ENCODE measurements at places on chromosomes 13 and 19.

DNA sequence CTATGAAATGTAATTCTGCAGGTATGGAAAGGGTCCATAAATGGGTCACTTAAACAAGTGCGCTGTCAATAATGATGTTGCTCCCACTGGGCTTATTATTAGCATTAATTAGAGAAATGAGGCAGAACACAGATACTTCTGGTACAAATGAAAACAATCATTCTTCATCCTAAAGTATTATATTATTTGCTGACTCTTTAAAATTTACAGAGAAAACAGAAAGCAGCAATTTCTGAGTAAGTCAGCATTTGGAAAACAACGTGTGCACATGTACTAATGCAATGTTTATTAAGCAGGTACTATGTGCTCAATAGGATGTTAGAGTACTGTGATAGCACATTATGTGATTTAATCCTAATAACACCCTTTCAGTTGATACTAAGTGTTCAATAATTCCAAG, 2.4 kb upstream of the ZNF676 start:
- DNase-seq: no peak

GRCh38 chr19:19816679-19817078, 4.9 kb downstream of the ZNF506 start:
- DNase-seq: no peak

DNA sequence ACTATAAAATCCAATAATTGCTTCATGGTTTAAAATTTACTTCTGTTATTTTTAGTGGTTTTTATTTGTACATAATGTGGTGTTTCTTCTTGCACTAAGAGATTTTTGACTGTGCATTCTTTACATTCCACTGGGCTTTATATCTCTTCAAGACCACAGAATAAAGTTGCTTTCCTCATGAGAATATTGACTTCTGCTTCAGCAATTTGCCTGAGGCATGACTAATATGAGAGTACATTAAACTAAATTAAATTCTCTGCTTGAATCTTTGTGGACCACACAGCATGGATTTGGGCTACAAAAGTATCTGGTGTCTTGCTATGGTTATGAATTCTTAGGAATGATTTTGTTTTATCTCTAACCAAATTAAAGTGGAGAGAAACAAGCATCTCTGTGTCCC, 1463.4 kb upstream of the PCDH20 start:
- no peak for DNase-seq

DNA sequence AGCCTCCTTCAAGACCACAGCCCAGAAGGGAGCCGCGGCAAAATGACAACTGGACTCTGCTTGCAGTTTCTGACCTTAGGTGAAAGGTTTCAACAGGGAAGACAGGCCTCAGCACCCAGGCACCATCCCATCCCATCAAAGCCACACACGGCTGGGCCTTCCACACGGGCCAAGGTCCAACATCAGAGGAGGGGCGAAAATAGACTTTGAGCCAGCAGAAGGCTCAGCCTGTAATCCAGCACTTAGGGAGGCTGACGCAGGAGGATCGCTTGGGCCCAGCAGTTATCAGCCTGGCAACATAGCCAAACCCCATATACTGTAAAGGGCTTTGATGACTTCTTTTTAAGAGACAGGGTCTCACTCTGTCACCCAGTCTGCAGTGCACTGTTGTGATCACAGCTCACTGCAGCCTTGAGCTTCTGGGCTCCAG, 26.8 kb upstream of the TINCR start:
- no peak for DNase-seq

DNA sequence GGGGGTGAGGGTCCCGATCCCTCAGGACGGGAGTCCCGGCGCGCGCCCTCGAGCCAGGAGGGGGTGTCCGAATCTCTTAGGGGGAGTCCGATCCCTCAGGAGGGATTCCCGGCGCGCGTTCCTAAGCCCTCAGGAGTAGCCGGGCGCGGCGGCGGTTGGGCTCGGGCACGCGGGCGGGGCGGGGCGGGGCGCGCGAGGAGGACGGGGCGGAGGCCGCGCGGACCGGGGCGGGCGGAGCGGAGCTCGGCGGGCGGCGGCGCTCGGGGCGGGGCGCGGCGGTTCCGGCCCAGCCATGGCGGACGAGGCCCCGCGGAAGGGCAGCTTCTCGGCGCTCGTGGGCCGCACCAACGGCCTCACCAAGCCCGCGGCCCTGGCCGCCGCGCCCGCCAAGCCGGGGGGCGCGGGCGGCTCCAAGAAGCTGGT, at the start of gene CUL4A:
CUL4A (plus strand) TSS at position 278 of the 423 bp plus-strand sequence; CDS start at position 293, 15 bp downstream.
- peak; percentile 31 for DNase-seq

- peak; percentile 90 for DNase-seq
Measured at GRCh38 chr19:17281391-17282304, at the start of gene ANKLE1. TSS of gene ANKLE1 (plus strand) at chr19:17281901. CDS start at chr19:17281921, 20 bp downstream.

GRCh38 chr19:5914946-5915781, 1.1 kb downstream of the CAPS start:
- no peak for DNase-seq

DNA sequence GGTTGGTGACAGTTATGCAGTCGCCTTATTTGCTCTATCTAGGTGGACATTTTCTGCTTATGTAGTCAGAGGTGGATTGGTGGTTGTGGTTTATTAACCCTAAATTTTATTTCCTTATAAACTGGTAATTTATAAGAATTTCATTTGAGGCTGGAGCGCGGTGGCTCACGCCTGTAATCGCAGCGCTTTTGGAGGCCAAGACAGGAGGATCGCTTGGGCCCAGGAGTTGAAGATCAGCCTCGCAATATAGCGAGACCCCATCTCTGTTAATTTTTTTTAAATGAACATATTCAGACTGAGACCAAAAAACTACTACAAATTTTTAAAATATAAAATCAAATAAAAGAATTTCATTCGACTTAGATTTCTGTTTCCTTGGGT, 810 bp downstream of the ZNF627 start:
- no peak for DNase-seq

GRCh38 chr13:45299194-45299593, 41.8 kb downstream of the TPT1 start:
- DNase-seq: no peak

- DNase-seq: peak; percentile 90
Measured at GRCh38 chr19:55516878-55517620, 19.9 kb downstream of the SBK2 start.

DNA sequence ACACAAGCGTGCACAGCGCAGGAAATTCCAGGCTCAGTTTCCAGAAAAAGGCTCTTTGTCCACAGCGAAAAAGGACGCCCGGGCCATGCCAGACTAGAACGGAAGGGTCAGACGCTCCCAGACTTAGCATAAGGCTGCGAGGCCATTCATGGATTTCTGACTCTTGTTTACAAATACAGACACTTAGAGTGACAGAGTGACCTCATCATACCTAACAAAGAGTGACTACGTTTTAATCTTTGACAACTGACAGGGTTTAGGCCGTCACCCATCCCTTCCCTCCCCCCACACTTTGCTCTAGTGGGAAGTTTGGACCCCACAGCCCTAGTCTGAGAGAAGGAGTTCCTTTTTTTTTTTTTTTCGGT, 418 bp upstream of the ZNF709 start:
- DNase-seq: no peak

DNA sequence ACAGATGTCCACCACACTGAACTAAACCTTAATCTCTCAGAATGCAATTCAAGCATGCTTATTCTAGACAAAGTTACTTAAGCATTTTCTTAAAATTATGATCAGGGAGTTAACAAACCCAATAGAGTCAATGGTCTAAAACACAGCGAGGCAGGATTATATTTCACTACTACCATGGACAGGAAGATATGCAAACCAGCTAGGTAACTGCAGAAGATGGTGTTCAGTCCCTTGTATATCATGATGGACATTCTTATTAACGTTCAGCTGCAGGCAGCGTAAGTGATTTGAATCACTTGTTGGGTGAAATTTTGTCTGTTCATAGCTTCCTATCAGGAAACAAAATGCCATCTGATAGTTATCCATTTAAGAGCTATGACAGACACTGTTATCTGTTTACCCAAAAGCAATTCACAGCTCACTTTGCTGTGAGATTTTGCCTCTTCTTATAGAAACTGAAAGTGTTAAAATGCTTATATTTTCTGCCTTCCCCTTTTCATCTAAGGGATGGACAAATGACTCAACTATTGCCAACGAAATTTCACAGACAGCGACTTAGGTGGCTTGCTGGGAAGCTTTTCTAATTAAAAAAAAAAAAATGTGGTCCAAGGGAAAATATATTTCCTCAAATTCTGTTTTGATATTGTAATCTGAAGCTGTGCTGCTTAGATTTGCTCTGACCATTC, 591.9 kb downstream of the DACH1 start:
- peak; percentile 70 for DNase-seq

DNA sequence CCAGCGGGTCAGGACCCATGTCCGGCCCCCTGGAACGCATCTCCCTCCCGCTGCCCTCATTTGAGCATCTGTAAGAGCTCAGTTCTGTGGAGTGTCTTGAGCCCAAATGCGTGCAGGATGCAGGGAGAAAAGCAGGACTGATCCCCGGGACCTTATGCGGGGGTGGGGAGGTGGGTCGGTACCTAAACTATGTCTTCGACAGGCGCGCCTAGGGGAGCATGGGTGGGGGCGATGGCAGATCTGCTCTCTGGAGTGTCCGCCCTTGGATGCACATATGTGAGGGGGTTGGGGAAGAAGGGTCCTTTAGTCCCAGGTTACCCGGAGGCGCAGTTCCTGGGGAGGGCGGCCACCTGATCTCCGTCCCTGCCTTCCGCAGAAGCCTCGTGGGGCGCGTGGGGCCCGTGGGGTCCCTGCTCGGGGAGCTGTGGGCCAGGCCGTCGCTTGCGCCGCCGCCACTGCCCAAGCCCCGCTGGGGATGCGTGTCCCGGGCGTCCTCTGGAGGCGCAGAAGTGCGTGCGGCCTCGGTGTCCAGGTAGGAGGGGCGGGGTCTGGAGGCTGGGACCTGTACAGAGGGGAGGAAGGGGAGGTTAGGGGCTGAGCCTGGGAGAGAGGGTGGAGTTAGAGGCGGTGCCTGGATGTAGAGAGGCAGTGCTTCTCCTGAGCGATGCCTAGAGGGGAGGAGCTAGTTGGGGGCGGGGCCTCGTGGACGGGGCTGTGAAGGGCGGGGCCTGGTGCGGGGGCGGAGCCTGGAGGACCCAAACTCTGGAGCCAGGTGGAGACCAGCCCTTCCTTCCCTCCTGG, 2.9 kb downstream of the CILP2 start:
- no peak for DNase-seq

- no peak for DNase-seq
Measured at GRCh38 chr19:51462681-51463080, 4.4 kb upstream of the SIGLEC8 start.

DNA sequence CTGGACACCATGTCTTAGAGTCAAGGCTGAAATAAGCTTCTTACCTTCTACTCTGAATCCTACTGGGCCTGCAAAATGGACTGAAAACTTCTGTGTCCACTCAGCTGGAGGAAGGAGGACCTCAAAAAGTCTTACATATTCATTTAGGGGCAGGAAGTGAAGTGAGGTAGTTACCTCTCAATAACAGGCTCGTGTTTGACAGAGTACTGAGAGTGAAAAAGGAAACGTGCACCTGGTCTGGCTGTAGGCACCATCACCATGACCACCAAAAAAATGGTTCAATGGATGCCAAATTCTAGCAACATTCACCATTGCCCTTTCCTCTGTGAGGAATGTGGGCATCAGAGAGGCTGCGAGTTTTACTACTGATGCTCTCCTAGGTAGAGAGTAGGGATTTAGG, 176.2 kb downstream of the RFC3 start:
- DNase-seq: no peak

- no peak for DNase-seq
Measured at GRCh38 chr13:71634602-71635443, 232.2 kb downstream of the DACH1 start.

DNA sequence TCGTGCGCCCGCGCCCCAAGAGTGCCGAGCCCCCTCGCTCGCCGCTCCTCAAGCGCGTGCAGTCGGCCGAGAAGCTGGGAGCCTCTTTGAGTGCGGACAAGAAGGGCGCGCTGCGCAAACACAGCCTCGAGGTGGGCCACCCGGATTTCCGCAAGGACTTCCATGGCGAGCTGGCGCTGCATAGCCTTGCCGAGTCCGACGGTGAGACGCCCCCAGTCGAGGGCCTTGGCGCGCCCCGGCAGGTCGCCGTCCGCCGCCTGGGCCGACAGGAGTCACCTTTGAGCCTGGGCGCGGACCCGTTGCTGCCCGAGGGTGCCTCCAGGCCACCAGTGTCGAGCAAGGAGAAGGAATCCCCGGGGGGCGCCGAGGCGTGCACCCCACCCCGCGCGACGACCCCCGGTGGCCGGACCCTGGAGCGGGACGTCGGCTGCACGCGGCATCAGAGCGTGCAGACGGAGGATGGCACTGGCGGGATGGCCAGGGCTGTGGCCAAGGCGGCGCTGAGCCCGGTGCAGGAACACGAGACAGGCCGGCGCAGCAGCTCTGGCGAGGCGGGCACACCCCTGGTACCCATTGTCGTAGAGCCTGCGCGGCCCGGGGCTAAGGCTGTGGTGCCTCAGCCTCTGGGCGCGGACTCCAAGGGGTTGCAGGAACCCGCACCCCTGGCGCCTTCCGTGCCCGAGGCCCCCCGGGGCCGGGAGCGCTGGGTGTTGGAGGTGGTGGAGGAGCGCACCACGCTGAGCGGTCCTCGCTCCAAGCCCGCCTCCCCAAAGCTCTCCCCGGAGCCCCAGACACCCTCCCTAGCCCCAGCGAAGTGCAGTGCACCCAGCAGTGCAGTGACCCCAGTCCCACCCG, 7.1 kb downstream of the DNASE2 start:
- DNase-seq: no peak

DNA sequence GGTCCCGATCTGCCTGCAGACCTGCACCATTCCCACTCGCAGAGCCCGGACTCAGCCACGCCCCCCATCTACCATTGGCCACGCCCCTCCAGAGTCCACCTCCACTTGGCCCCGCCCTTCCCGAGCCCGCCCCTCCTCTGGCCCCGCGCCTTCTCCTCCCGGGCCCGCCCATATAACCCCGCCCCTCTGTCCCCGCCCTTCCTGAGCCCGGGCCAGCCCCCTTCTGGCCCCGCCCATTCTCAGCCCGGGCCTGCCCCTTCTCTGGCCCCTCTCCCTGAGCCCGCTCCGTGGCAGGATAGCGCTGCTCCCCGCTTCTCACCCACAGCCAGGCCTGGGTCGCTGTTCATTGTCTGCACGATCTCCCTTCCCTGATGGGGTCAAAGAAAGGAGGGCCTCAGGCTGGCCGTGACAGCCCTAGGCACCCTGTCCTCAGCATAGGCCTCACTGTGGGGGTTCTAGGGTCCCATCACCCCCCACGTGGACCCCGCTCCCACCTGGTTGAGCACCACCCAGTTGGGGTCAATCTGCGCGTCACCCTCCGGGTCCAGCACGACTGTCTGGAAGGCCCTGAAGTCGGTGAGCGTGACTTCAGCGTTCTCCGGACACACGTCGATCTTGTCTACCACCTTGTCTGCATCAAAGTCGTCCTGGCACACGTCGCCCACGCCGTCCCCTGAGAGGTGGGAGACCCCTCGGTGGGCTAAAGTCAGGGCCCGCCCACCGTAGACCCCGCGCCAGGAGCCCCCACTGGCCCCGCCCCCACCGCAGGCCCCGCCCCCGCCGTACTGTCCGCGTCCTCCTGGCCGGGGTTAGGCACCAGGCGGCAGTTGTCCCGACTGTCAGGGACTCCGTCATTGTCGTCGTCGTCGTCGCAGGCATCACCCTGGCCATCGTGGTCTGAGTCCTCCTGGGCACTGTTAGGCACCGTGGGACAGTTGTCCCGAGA, 5.7 kb downstream of the COMP start:
- peak; percentile 40 for DNase-seq

All from MV-4-11 (cell line).